ENCODE measurements at places on chromosomes 12 and 14.
A peak's percentile ranks its signal among the peaks of the same experiment; 100 is the strongest.

DNA sequence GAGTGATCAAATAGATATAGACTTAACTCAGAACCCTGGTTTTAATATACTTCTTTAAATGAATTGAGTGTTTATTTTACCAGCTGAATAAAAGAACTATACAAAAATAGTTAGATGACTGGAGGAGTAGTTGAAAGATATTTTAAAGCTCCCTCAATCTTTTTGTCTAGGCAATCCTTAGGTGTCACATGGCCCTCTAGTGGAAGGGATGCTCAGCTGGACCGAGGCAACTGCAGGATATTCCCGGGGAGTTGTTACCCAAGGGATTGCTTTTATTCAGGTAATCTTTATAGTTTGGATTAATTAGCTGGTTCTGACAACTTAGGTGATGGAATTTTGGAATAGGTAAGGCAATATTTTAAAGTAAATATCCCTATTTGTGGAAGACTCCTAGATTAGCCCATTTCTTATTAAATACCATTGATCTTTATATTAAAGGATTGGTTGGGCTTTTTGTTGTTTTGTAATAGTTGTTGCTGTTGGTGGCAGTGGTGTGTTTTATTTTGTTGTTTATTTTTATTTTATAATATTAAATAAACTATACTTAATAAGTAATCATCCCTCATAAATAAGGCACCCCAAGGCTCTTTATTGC, 57.1 kb downstream of the ZDHHC17 start:
- no peak for DNase-seq

- DNase-seq, result no peak
These were observed 906 bp downstream of the LARP4 start for GRCh38 chr12:50401500-50402081.

GRCh38 chr14:67586369-67586768, 13.7 kb downstream of the PIGH start:
- DNase-seq, result no peak

DNA sequence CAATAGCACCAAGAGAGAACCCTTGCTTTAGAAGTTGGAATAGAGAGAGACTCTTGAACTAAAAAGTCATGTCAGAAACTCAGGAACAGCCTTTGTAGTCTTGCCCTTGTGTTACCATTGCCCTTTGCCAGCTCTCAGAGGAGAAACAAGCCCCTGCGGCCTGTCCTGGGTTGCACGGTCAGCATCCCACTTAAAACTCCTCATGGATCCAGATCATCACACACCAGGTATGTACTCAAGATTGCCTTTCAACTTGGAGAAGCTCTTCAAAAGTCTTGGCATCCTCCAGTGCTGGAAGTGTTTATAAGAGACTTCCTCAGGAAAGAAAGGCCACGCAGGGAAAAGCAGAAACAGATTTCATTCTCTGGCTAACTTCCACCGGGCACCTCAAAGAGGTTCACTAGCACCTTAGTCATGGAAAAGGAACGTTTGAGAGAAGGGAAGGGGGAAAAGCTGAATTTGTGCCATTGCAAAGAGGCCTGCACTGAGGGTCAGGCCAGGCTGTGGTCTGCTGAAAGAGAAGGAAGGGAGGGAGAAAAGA, 594.2 kb downstream of the MED13L start:
- no peak for DNase-seq

DNA sequence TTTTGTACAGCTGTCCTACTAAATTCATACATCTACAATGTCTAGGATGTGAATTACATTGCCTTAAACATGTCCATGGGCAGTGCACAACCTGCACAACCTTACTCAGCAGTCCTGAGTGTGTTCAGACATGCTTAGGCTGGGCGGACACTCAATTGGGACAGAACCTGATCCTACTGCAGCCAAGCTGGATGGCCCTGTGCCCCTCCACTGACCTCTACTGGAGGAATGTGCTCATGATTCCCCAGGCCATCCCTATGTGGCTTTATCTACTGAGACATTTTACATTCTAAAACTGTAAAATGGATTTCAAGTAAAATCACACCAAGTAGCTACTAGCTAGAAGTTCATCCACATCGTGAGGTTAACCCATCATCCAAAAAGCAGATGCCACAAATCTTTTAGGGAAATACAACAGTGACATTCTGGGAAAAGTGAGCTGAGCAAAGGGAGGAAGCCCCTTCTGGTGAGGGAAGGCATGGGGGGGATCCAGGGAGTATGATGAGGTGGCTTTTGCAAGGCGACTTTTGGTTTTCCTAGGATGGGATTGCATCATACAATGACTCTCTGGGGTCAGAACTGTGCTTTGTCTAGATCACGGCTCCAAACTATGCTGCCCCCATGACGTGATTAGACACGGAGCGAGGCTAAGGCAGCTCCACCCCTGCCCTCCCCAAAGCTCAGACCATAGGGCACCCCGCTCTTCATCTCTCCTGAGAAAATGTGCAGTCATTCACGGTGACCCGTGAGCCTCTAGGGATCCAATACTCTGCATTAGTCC, 911.7 kb upstream of the TMEM132C start:
- no peak for DNase-seq

DNA sequence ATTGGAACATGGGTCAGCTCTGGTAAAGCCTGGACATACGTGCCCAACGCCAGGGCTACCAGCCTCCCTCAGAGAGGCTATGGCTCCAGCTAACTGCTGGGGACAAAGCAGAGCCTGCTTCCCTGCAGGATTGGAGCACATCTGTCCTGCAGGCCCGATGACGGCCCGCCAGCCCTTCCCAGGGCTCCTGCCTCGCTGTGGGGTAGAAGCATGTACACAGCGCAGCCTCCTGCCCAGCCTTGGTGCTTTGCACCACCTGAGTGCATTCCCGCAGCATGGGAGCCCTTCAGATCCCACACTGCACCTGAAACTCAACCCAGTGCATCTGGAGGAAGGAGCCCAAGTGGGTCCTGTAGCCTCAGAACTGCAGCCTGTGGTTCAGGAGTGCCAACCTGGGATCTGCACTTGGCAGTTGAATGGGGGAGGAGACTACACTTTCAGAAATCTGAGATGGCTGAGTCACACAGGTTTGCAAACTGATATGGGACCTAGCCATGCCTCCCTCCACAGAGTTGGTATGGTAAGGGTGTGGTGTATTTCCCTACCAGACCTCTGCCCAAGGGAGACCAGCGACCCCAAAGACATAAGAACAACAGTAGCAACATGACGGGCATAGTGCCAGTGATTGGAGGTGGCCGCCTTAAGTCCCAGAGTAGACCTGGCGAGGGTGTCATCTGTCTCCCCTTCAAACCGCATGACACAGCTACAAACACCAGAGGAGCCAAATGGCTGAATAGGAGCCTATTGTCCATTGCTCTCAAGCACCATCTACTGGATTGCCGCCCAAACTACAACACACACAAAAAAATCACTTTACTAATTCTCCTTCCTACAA, 273.9 kb upstream of the MIS18BP1 start:
- DNase-seq, result no peak

DNA sequence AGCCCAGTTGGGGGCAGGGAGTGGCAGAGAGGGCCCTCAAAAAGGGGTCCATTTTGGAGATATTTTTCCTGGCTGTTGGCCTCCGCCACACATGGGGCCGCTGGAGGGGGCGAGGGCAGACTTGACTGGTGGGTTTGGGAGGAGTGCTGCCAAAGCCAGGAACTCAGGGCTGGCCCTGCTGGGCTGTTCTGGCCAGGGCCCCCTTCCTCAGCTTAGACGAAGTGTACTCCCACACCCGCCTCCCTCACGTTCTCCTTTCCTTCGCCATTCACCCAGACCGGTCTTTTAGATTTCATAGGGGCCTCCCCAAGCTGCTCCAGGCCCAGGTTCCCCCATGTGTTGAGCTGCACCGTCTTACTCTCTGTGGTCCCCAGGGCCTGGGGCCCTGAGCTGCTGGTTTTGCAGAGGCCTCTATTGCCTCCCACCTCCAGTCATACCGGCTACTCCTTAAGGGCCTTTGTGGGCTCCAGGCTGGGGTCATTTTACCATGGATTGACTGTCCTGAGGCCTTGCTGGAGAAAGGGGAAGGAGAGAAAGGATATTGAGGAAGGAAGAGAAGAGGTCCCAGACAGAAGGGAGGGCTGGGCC, 1.3 kb downstream of the KRT7 start:
- DNase-seq, result no peak

GRCh38 chr12:57086493-57087009, 2.4 kb upstream of the NAB2 start:
- DNase-seq, result peak; percentile 37

GRCh38 chr14:23005451-23006187, 4.3 kb downstream of the C14orf93 start:
- no peak for DNase-seq

- DNase-seq, result no peak
These were observed 231.2 kb downstream of the PIK3C2G start for GRCh38 chr12:18492372-18493025.

DNA sequence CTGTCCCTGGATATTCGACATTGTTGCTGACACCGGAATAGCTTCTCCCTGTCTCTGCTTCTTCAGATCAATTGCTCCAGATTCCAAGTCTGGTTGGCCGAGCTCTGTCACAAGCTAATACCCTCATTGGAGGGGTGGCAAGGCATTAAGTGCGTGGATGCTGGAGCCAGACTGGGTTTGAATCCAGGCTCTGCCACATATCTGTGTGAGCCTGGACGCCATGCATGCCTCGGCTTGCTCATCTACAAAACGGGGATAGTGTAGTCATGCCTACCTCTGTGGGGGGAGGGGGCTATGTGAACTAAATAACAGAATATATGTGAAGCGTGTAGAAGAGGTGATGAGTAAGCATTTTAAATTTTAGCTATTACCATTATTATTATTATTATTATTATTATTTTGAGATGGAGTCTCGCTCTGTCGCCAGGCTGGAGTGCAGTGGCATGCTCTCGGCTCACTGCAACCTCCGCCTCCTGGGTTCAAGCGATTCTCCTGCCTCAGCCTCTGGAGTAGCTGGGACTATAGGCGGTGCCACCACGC, 97.3 kb downstream of the AACS start:
- no peak for DNase-seq

GRCh38 chr14:26761532-26761931, 163.7 kb upstream of the NOVA1 start:
- no peak for DNase-seq

DNA sequence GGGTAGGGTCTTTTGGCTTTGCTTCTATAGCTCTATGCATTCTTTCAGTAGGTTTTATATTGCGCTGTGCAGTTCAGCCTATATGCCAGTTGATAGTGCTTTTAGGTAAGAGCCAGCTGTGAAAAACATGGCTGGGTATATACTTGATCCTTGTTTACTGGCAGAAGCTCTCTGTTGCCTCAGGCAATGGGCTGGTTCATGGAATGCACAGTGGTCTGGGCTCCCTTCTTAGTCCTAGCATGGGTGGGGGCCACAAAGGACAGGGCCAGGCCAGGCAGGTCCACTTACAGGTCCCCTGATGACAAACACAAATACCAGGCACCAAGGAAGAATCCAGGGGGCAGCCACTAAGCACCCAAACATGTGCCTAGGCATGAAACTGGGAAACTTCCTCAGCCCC, 240.7 kb downstream of the SEC23A start:
- no peak for DNase-seq

DNA sequence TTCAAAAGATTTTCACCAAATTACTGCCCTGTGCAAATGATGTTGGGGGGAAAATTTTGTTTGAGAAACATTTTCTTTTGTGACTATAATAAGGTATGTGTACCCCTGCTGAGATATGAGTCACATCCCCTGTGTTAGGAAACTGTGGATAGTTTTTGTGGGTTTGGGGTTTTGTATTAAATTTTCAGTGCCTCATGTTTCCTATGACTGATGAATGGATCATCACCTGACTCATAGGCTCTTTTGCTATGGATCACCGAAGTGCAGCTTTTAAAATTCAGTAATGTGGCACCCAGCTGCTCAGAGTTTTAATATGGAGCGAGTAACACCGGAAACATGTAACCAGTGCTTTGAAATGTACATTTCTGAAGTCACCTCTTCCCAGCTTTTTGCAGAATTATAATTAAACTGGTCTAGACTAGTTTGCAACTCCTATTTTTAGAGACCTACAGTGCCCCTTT, 167.4 kb upstream of the HMGA2 start:
- DNase-seq, result peak; percentile 4

DNA sequence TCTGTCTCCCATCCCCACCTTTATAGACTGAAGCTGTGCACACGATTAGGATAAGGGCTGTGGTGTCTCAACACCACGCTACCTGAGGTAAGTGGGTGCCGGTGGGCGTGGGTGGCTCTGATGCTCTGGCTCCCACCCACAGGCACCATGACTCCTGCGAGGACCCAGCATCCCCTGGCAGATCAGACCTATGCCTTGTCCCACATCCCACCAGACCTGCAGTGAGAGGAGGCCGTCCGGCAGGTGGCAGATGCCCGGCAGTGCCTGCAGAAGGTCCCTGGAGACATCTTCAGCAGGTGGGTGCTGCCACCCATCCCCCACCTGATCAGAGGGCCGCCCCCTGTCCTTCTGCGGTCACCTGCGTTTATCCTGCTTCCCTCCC, 104.4 kb upstream of the PRB2 start:
- no peak for DNase-seq

DNA sequence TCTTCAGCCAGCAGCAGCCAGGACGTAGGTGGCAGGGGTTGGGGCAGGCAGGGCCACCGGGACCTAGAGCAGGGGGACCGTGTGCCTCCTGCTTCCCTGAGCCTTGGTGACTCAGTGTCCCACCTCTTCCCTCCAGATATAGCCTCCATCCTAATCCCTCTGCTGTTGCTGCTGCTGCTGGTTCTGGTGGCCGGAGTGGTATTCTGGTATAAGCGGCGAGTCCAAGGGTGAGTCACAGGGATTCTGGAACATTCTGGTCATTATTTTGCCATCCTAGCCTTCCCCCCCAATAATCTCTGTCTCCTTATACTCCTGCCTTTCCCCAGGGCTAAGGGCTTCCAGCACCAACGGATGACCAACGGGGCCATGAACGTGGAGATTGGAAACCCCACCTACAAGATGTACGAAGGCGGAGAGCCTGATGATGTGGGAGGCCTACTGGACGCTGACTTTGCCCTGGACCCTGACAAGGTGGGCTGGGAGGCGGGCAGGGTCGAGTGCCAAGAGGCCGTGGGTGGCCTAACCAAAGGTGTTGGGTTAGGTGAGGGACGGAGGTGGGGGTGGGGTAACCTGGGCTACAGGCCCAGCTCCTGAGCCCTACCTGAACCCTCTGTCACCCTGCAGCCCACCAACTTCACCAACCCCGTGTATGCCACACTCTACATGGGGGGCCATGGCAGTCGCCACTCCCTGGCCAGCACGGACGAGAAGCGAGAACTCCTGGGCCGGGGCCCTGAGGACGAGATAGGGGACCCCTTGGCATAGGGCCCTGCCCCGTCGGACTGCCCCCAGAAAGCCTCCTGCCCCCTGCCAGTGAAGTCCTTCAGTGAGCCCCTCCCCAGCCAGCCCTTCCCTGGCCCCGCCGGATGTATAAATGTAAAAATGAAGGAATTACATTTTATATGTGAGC, 4.5 kb upstream of the NXPH4 start:
- DNase-seq, result no peak

- DNase-seq, result no peak
These were observed 51.6 kb downstream of the EFCAB11 start for GRCh38 chr14:89902881-89903280.

GRCh38 chr12:120581998-120582397, 796 bp upstream of the POP5 start:
- no peak for DNase-seq

Measured in stimulated activated CD4-positive, alpha-beta T cell treated with anti-CD3 and anti-CD28 coated beads, Interleukin-1b, Interleukin-23, amount 100 ng/mL, for 48 hours (primary cell).